Activated CD4-positive, alpha-beta T cell treated with anti-CD3 and anti-CD28 coated beads for 24 hours (primary cell): ENCODE measurements at places on chromosomes 2 and 18.

DNA sequence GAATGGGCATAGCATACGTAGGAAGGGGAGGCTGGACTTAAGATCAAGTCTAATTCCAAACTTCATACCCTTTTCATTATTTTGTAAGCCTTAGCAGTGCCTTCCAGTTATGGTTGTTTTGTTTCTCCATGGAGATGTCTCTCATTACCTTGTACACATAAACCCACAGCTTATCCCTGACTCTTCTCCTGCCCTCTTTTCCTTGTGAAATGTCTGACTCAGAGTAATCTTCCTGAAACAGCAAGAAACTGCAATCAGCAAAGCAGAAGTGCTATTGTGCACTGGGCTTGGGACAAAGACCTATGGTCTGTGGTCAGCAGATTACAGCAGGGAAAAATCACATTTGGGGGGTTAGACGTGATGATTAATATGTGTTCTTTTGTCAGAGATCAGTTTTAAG lies 176.7 kb downstream of the IKZF2 start:
- no peak for DNase-seq

- no peak for DNase-seq
Measured at GRCh38 chr18:24991141-24992060, 360.6 kb downstream of the ZNF521 start.

- no peak for DNase-seq
Measured at GRCh38 chr2:28544405-28544921, 48.6 kb downstream of the PLB1 start.

DNA sequence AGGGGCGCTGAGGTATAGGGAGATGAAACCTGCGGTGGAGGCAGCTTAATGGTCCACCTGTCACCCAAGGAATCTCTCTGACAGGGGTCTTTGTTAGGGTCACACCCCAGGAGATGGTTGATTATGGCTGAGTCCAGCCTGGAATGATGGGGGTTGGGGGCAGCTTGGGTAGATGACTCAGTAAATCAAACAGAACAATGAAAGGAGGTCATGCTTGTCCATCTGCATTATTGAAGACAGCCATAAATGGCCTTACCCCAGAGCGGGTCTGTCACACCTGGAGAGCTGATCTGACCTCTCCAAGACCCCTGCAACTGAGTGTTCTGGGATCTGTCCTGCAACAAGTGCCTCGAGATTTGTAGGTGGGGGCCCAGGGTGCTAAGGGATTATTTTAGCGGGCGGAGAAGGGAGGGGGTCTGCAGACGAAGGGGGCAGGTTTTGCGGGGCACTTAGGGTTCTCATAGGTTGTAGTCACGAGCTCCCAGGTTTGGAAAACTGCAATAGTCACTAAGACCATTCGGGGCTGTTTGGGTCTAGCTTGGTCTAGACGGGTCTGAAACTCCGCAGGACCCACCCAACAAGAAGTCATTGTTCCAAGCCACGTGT lies 771 bp upstream of the IGFBP2 start:
- no peak for DNase-seq

DNA sequence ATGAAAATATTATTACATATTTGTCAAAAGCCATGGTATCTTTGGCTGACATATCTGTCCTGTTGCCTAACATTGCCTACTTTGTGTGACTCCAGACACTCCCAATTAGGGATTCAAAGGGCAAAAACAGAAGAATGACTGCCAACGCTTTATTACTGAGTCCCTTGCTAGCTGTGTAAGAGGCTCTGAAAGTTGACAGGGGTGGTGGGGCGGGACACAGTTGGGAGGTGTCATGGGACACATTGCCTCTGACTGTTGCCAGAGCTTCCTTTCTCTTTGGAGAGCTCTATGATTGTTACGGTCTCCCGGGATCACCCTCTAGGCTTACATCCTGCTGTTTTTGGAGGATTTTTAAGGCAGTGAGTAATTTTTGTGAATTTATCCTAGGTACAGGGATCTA lies 249.6 kb upstream of the ACVR2A start:
- DNase-seq, result no peak

DNA sequence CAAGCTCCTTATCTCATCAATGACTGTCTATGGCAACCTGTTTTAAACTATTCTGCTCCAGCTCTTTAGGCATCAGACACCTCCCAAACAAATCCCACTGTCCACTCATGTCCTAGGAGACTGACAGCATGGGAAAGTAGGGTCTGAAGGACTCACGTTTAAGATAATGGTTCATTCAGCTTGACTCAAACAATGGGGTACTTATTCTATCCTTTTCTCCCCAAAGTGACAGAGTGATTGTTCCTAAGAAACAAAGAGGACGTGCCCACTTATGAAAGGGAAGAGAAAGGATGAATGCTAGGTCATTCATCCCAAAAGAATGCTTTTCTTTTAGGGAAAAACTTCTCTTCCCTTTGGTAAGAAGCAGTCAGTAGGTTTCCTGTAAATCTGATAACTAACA lies 41.9 kb downstream of the ALK start:
- DNase-seq, result no peak

DNA sequence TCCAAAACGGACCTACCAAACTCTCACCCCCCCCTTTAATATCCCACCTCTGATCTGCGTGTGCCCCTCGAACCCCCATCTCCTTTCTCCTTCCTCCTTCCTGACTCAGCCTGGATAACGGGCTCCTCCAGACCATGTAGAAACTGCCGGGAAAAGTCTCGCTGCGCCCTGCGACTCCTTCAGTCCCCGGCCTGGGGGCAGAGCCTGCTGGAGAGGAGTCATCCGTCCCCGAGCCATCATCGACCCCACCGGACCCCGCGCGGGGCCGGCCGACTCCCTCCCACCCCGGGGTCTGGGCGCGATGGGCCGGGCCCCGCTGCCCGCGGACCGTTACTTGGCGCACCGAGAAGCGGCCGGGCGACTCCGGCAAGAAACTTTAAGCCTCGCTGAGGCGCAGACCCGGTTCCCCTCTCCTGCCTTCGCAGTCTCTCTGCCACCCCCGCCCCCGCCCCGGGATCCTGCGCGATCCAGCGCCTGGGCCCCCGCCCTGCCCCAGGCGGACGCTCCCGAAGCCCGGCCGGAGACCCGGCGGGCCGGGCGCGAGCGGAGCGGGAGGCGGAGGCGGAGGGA lies 3.4 kb downstream of the ZEB2 start:
- no peak for DNase-seq

- no peak for DNase-seq
Measured at GRCh38 chr18:39741755-39742466, 2176.3 kb upstream of the CELF4 start.

DNA sequence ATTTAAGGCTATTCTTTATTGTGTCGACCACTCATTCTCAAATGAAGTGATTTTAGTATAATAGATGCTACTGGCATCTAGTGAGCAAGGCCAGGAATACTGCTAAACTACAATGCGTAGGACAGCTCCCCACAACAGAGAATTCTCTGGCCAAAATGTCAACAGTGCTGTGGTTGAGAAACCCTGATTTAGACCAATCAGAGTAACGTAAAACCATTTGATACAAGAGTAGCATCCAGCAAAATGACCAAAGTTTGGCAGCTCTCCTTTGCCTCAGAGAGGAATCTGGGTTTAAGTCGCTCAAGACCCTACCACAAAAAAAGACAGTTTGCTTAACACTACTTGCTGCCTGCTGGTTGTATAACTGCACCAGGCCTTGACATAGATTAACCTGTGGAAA lies 37.0 kb upstream of the TTN start:
- DNase-seq, result no peak

GRCh38 chr18:79947054-79947755 lies 4.2 kb downstream of the SLC66A2 start:
- DNase-seq, result no peak

GRCh38 chr18:69558052-69558451 lies 157.4 kb downstream of the DOK6 start:
- no peak for DNase-seq

GRCh38 chr2:173713904-173714555 lies 251.1 kb downstream of the SP3 start:
- no peak for DNase-seq

DNA sequence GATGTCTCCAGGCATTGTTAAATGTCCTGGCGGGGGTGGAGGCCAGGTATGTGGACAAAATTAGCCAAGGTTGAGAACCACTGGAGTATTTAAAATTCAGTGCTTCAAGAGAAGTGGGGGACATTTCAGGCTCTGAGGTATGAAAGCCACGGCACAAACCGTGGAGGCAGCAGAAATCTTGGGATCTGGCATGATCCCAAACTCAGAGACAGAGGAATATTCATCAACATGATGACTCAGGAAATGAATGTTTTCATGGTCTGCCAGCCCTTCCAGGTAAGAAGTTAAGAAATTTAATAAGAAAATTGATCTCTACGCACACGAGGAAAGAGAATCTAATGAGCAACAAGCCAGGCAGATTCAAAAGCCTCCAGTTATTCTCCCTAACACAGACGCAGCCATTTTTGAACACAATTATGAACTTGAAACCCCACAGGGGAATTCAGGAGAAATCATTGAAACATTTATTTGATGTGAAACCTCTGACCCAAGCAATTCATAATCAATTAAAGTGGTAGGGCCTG lies 11.3 kb upstream of the GRP start:
- no peak for DNase-seq

- DNase-seq, result no peak
Measured at GRCh38 chr2:108604196-108604595, 69.9 kb downstream of the LIMS1 start.

DNA sequence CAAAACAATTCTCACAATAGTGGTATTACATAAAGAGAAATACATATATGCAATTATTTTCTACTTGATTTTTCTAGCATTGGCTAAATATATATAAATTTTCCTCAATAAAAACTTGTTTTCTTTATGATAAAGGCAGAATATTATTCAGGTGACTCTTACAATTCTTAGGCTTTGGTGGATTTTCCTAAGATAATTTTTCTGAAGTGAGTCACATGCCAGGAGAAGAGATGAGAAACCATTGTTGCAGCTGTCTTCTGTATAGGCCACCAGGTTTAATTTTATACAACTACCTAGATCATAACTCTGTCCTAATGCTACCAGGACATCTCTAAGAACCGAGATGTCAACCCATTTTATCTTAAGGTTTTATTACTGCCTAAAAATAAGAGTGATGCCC lies 552.4 kb upstream of the CDH2 start:
- no peak for DNase-seq

- DNase-seq, result no peak
Measured at GRCh38 chr2:180046776-180047175, 39.7 kb upstream of the CWC22 start.

- no peak for DNase-seq
Measured at GRCh38 chr2:69493268-69493667, 56.0 kb upstream of the NFU1 start.

GRCh38 chr2:160358046-160358445 lies 135.6 kb downstream of the RBMS1 start:
- no peak for DNase-seq

DNA sequence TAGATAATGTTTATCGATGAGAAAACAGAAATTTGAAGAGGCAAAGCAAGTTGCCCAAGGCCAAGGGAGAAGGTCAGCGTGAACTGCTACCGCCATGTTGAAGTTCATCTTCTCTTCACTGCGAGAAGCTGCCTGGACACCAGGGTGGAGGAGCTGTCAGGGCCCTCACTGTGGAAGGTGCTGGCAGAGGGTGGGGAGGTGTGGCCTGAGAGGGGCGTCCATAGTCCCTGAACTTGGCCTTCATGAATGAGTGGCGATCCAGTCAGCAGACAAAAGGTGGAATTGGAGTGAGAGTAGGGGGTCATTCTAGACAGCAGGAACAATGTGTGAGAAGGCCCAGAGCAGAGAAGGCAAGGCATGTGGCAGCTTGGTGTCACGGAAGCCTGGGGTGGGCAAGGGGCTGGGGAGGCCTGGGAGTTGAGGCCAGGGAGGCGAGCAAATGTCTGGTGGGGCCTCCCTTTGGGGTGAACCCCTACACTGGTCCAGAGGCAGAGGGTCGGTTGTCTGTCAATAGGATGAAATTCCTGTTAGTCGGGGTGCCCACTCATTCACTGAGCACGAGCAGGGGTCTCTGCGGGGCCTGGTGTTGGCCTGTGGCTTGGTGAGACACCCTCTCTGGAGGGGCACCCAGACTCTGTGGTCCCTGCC lies 33.3 kb upstream of the KCNF1 start:
- DNase-seq, result no peak

GRCh38 chr2:37349231-37349860 lies 4.9 kb downstream of the QPCT start:
- no peak for DNase-seq

DNA sequence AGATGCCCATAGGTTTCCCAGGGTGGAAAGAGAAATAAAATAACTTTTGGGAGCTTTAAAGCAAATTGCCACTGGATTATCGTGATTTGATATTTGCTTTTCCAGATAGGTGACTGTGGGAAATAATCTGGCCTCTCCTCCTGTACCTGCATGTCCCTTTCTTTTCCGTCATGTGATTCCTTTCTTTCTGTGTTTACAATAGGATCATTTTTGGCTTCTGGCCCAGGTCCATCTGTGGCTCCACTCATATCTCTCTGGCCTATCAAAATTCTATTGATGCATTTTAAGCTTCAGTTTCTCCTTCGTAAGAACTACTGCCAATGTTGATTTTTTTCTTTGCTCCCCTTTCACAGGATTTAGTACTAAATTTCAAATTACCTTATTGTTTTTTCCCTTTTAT lies 153.6 kb downstream of the CCDC85A start:
- DNase-seq, result no peak

GRCh38 chr2:179604598-179604997 lies 256.8 kb downstream of the ZNF385B start:
- no peak for DNase-seq

GRCh38 chr2:203578759-203579643 lies 43.9 kb upstream of the RAPH1 start:
- DNase-seq, result no peak

GRCh38 chr2:54897420-54898310 lies 152.6 kb downstream of the RTN4 start:
- DNase-seq, result no peak

- no peak for DNase-seq
Measured at GRCh38 chr18:9666548-9666947, 41.6 kb upstream of the RAB31 start.

DNA sequence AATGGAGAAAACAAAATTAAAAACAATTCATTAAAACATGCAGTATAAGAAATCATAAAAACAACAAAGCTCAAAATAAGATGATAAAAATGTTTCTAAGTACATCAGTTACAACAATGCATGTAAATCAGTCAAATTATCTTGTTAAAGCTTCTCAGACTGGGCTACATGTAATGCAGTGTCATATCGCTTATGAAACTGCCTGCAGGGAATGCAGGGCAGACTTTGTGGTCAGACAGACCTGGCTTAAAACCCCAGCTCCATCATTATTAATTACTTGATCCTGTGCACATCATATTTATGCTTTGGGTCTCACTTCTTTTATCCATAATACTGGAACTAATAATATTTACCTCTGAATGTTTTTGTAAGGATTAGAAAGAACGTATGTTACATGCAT lies 74.6 kb downstream of the PID1 start:
- DNase-seq, result no peak

GRCh38 chr2:105377871-105378270 lies 21.0 kb downstream of the FHL2 start:
- no peak for DNase-seq

DNA sequence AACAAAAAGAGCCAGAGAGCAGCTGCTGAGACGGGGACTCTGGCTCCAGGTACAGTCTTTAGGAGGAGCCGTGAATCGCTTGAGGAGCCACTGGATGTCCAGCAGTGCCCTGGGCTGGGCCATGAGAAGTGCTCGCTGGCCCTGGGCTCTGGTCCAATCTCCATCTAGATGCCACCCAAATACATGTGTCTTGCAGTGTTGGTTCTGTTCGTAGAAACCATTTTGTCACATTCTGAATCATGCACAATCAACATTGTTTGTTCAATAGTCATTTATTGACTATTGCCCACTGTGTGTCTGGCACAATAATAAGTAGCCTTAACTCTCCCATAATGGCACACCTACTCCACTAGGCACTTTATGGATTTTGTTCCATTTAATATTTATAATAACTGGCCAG lies 26.1 kb downstream of the TYMS start:
- DNase-seq, result no peak

GRCh38 chr2:235668782-235669181 lies 174.9 kb downstream of the AGAP1 start:
- no peak for DNase-seq
